8988T (cell line): ENCODE measurements at places on chromosomes 5 and 9.

DNA sequence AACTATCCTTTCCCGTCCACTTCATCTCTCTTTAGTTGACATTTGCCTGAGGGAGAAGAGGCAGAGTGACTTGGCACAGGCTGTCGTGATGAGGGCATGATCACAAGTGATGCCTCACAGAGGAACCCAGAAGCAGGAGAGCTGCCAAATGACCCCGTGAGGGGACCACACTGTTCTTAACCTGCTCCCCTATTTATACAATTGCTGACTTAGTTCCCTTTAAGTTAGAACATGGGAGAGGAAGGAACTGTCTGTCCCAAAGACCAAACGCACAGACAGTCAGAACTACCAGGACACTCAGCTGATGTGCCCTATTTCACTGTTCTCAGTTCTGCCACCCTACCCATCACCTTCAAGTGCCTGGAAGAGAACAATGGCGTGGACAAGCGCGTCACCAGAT, 73.7 kb downstream of the SLC1A3 start:
- DNase-seq, result no peak

- DNase-seq, result no peak
Observed at GRCh38 chr5:14164164-14165163, 21.3 kb downstream of the TRIO start.

DNA sequence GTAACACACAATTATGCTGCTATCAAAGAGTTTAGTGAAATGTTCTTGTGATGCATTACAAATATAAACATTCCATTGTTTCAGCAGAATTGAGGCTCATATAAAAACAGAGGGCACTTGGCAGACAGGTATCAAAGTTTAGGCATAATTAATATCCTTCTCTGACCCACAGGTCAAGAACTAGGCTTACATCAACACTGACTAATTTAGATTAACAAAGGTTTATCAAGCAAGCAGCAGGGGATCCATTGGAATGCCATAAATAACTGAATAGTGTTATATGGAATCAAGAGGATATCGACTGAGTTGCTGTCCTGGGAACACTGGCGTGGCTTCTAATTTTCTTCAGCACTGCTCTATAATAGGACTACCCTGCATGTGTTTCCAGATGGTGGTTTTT, 414.5 kb upstream of the ARRDC3 start:
- no peak for DNase-seq

GRCh38 chr5:168364151-168364661, 72.8 kb downstream of the WWC1 start:
- DNase-seq, result no peak

DNA sequence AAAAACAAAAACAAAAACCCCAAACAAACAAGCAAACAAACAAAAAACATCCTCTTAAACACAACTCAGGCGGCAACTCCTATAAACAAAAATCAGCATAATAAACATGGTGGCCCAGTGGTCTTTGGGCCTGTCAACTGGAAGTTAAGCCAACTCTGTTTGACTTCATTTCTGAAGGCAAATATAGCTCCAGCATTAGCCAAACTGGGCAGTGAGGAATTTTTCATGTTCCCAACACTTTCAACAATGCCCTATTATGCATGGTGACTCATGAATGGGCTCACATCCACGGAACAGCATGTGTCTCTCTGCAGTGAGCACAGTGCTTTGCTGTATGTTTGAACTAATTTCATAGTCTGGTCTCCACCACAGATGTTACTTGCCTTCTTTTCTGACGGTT, 143.9 kb upstream of the STC2 start:
- no peak for DNase-seq

GRCh38 chr9:36445800-36446361, 45.8 kb upstream of the RNF38 start:
- DNase-seq, result no peak

DNA sequence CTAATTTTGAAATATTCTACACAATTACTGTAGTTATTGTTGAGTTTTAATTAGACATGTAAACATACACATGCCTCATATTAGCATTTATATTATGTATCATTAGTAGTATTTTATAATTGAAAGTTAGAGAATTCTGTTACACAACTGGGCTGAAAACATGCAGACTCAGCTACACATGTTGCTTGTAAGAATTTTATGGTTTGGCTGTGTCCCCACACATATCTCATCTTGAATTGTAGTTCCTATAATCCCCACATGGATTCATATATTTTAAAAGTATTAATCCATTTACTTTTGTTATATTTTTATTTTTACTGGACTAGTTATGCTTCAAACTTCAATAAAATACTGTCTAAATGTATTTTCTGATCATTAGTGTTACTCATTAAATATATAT, 2075.3 kb upstream of the C9orf72 start:
- DNase-seq, result no peak

- no peak for DNase-seq
Observed at GRCh38 chr5:59021286-59021673, 438.4 kb downstream of the RAB3C start.

DNA sequence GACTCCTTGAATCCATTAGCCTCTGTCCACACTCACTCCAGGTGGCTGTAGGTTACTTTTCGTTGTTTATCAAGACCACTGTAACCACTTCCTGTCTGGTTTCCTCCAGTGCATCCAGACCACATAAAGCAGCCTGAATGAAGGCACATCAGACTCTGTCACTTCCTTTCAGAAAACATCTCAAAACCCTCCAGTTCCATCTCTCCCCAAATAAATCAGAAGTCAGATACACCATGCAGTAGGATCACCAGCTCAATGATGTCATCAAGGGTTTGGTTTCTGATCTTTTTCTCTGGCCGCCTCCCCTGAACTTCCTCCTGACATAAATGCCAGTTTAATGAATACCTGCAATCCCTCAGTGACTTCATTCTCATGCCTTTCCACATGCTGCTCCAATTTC, 161.2 kb downstream of the ZNF462 start:
- DNase-seq, result no peak

GRCh38 chr5:79938468-79938867, 52.6 kb downstream of the MTX3 start:
- no peak for DNase-seq

- no peak for DNase-seq
Observed at GRCh38 chr5:56985936-56986625, 34.2 kb upstream of the MIER3 start.

DNA sequence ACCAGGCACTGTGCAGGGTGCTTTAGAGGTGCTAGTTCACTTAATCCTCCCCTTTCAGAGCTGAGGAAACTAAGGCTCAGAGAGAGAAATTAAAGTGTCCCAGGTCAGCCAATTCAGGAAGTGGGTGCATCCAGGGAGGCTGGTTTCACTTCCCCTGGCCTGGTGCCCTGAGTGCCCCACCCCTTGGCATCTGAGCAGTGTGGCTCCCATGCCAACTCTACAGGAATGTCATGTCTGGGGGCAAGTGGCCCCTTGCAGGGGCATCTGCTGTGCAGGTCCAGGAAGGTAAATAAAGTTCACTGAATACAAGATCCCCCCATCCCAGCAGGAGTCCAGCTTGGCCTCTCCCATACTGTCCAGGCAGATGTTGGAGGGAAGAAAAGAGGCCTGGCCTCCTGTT, 4.4 kb upstream of the N4BP3 start:
- no peak for DNase-seq

GRCh38 chr5:147303976-147304375, 69.2 kb downstream of the STK32A start:
- no peak for DNase-seq

GRCh38 chr9:93302586-93303257, 118.8 kb downstream of the WNK2 start:
- peak; percentile 91 for DNase-seq

- no peak for DNase-seq
Observed at GRCh38 chr5:18305288-18305924, 671.1 kb downstream of the TAF11L14 start.

GRCh38 chr9:126239515-126239914, 87.1 kb upstream of the MVB12B start:
- DNase-seq, result no peak

DNA sequence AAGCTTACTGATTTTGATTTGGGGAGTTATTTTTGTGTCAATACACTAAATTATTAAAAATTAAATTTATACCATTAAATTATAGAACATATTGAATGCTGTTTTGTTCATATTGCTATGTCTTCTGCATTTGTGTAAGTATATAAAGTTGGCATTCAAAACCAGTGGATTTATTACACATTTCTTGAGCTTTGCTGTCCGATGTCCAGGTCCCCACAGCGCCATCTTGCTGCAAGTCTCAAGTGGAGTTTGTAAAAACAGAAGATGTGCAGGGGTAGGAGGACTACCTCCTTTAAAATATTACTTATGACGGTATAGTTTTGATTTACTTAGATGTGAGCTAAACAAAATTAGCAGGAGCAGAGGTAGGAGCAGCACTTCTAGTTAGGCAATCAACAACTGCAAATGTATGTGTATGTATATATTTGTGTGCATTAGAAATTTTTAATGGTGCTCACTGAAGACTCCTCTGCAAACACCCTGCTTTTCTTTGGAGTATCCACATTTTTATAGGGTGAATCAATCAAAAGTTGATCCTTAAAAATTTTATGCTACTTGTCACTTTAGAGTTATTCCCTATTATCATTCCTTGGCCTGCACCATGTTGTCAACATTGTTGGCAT, 37.4 kb downstream of the CPEB4 start:
- peak; percentile 21 for DNase-seq

- DNase-seq, result peak; percentile 51
Observed at GRCh38 chr9:124450931-124451661, 845 bp downstream of the ADGRD2 start.

GRCh38 chr9:31359071-31359470, 1025.4 kb upstream of the ACO1 start:
- no peak for DNase-seq

GRCh38 chr9:14111696-14112095, 202.2 kb downstream of the NFIB start:
- no peak for DNase-seq

- DNase-seq, result no peak
Observed at GRCh38 chr5:167442922-167443321, 848.5 kb upstream of the WWC1 start.

- DNase-seq, result no peak
Observed at GRCh38 chr9:131918481-131918880, 161.2 kb downstream of the MED27 start.

- DNase-seq, result no peak
Observed at GRCh38 chr9:135076876-135077430, 10.5 kb upstream of the OLFM1 start.

DNA sequence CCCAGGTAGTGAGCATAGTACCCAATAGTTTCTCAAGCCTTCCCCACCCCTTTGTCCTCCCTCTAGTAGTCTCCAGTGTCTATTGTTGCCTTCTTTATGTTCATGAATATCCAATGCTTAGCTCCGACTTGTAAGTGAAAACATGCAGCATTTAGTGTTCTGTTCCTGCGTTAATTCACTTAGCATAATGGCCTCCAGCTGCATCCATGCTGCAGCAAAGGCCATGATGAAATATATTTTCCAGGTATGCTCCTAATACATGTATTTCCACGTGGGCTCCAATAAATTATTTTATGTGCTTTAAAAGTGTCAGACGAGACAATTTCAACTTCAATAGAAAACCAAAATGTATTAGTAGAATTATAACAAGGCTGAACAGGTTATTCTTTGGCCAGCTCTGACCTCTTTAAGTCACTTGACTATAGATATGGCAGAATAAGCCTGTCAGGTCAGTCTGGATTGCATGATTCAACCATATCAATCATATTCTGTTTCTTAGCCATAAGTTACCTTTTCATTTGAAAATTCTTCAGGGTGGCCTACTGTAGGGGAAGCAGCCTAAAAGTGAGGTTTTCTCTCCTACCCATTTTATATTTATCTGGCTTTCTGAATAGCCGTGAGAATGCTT, 2291.6 kb upstream of the WWC1 start:
- no peak for DNase-seq

DNA sequence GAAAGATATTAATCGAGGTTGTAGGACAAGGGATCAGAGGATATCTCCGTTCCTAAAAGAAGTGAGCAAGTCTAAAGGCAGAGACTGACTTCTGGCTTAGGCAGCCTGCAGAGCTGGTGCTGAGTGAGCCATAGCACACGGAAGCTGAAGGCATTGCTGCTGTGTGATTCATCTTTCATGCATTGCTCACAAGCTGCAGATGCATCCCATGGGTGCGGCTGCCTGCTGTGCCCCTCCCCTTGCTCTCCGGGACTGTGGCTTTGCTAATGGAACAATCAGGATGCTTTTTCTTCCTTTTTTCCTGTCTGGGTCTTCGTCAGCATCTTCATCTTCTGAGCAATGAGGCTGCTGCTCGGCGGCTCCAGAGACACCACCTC, 341.4 kb downstream of the DIRAS2 start:
- DNase-seq, result peak; percentile 44

DNA sequence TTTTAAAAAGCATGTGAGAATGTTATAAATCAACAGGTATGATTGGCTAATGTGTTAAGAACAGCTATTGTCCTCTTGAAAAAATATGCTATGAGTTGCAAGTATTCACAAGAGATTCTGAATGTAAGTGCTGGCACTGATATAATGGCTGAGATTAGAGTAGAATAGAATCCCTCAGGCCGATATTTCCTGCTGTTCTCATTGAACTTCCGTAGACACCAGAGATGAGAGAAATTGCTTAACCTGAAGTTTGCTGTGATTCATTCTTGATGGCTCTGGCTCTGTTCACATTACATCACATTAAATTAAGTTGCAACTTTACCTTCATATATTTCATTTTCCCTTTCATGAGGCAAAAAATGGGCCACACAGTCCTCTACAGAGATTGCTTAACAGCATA, 114.5 kb downstream of the BAAT start:
- DNase-seq, result no peak

- DNase-seq, result no peak
Observed at GRCh38 chr5:169273451-169273850, 27.5 kb downstream of the SLIT3 start.

GRCh38 chr5:77852068-77852513, 76.0 kb upstream of the TBCA start:
- DNase-seq, result no peak

- no peak for DNase-seq
Observed at GRCh38 chr9:113511856-113512761, 48.6 kb downstream of the RGS3 start.

GRCh38 chr5:66415208-66415607, 181.0 kb upstream of the MAST4 start:
- no peak for DNase-seq

- DNase-seq, result no peak
Observed at GRCh38 chr9:17319864-17320263, 185.0 kb downstream of the CNTLN start.

DNA sequence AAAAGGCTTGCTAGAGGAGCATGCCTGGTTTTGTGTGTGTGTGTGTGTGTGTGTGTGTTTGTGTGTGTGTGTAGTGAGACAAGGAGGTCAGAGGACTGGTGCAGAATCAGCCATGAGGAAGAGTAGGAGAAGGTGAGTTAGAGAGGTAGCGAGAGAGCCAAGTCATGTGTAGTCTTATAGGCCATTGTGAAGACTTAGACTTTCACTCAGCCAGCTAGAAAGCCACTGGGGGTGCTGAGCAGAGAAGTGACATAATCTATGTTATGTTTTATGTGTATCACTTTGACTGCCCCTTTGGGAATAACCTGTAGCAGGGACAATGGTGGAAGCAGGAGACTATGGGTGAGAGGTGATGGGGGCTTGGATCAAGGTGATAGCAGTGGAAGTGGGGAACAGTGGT, 180.5 kb upstream of the CLINT1 start:
- DNase-seq, result no peak

GRCh38 chr5:145976431-145977155, 40.2 kb downstream of the SH3RF2 start:
- DNase-seq, result no peak

GRCh38 chr5:88870285-88870684, 12.7 kb downstream of the MEF2C start:
- no peak for DNase-seq

- no peak for DNase-seq
Observed at GRCh38 chr9:88501086-88501485, 33.9 kb upstream of the NXNL2 start.

- no peak for DNase-seq
Observed at GRCh38 chr5:1349246-1349645, 4.3 kb upstream of the CLPTM1L start.
